ENCODE measurements at places on chromosomes 2 and 18.

DNA sequence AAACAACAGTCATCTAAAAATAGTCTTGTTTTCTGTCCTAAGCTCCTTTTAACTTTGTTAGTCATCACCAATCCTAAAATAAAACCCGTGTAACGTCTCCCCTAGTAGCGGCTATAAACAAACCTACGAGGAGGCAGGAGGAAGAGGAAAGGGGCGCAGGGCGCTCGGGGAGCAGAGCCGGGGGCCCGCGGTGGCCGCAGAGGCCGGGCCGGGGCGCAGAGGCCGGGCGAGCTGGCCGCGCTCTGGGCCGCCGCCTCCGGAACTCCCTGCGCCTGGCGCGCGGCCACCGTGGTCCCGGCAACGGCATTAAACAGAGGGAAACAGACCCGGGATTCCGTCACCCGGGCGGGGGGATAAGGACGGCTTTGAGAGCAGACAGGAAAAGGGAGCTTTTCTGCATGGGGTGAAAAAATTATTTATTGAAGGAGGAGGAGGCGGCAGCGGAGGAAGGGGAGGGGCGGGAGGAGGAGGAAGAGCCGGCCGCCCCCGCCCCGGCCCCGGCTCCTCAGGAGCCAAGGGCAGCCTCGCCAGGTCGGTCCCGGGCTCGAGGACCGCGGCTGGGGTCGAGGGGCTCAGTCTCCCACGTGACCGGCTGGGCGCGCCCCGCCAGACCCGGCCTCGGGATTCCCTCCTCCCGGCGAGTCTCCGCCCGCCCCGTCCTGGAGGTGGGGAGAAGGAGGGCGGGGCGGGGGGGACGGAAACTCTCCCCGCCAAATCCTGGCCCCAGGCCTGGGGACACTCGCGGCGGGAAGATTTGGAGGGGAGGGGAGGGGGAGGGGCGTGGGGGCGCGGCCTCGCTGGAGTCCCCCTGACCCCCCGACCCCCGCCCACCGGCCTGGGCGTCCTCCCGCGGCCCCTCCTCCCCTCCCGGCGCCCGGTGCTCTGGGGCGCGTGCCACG is 1.8 kb upstream of the NFATC1 start:
- peak; percentile 88 for DNase-seq

- DNase-seq = no peak
These were observed 53.8 kb downstream of the SKA1 start for GRCh38 chr18:50428531-50429206.

DNA sequence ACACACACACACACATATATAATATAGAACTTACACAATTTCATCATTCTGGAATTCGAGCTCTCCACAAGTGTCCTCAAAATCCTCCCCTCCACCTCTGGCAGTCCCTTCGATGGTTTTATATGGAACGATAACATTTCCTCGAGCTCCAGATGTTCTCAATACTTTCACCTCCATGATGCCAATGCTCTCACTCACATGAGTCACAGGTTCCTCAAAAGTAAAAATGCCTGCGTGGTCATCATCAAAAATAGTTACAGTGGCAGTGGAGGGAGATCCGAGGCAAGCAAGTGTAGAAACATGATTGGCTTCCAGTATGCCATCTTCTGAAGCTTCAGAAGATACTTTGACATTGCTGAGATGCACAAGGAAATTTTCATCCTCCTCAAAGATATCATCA is 23.5 kb downstream of the SLC8A1 start:
- DNase-seq = no peak

- DNase-seq = no peak
These were observed 73.0 kb upstream of the RGPD5 start for GRCh38 chr2:109721135-109721534.

- DNase-seq = no peak
These were observed 1.1 kb upstream of the HOXD1 start for GRCh38 chr2:176187200-176187898.

DNA sequence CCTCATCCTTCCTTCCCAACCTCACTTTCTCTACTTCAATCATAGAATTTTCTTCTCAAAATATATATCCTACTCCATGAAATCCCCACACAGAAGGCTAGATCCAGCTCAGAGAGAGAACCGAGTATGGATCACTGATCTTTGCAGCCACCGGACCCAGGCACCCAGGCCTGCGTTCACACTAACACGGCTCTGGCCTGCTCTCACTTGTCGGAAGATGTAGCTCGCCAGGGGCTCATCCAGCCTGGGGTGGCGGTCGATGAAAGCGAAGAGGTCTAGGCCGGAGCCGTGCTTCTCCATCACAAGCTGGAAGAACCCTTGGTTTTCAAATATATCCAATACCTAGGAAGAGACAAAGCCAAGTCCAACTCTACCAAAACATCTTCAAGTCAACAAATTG is 12.7 kb upstream of the MTERF4 start:
- no peak for DNase-seq

DNA sequence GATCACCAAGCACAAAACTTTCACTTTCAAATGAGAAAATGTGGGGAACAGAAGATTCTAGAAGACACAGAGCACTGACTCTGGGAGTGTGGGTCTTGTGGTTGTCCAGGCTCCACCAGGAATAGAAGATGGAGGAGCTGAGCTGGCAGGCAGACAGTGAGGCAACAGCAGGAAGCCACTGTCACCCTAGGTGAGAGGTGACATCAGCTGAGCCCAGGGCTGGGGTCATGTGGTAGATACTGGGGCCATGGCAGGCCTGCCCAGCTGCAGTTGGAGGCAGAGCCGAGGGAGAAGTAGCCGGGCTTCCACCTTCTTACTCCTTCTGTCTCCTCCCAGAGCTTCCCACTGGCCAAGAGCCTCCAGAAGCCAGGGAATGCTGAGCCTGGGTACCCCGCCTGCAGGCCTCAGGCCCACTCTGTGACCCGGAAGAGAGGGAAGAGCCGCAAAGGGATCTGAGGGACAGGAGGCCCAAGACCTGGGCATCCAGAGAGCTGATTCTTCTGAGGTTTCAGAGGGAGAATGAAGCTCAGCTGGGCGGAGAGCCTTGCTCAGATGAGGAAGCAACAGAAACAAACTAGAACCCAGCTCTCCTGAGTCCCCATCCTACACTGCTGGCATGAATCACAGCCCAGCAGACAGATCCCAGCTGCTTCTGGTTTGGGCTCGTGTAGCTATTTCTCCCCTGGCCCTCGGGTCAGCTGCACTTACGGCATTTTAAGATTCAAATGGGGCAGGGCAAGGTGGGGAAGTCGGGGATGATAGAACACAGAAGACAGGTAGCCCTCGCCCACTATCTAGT is 39.8 kb upstream of the ASAP2 start:
- no peak for DNase-seq

DNA sequence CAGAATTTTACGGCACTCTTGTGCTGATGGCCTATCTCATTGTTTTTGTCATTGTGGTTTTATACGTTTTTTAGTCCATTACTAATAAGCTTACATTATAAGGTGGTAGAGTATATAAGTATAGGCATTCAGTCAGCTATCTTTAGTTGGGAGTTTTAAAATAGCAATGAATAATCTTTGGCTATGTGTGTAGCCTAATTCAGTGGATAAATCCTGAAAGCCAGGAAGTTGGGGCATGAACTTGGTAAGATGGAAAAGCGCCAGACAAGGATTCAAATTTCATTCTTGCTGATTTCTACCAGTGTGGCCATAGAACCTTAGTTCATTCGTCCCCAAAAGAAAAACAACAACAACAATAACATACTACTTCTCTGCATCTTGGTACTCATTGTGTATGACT is 31.2 kb downstream of the EPC2 start:
- peak; percentile 27 for DNase-seq

DNA sequence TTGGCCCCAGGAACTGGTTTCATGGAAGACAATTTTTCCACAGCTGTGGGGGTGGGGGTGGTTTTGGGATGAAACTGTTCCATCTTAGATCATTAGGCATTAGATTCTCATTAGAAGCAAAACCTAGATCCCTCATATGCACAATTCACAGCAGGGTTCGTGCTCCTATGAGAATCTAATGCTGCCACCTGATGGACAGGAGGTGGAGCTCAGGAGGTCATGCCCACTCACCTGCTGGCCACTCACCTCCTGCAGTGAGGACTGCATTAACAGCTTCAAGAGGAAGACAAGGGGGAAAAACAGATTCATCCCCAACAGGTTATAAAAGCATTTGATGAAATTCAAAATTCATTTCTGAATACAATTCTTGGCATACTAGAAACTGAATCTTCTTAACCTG is 38.5 kb downstream of the THAP4 start:
- no peak for DNase-seq

DNA sequence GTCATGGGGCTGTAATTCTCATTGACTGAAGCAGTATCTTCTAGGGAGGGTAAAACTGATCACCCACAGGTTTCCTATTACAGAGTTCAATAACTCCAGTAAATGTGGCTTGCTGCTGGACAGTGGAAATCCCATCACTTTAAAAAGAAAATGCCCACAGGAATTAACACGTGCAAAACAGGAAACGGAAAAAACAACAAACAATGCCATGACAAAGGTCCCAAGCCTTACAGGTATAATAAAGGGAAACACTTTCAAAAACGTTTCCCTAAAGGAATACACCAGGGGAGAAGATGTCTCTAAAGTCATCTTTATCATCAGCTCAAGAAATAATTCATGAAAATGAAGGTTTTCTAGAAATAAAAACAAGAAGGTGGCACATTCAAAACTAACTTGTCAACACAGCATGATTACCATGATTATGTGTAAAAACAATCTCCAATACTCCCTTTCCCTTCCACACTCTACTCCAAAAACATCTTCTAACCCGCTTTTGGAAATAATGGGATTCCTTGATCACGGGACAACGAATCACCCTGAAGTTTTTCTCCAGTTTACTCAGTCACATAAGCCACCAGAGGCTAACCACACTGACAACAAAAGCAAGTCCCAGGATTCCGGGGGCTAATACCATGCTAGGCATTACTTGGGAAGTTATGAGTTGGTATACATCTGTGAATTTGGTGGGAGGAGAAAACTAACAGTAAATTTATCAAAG is 167.9 kb downstream of the TCF4 start:
- DNase-seq = peak; percentile 30

GRCh38 chr2:1233281-1233680 is 180.0 kb upstream of the TPO start:
- DNase-seq = peak; percentile 80

GRCh38 chr18:63135101-63135500 is 184.5 kb downstream of the BCL2 start:
- no peak for DNase-seq

DNA sequence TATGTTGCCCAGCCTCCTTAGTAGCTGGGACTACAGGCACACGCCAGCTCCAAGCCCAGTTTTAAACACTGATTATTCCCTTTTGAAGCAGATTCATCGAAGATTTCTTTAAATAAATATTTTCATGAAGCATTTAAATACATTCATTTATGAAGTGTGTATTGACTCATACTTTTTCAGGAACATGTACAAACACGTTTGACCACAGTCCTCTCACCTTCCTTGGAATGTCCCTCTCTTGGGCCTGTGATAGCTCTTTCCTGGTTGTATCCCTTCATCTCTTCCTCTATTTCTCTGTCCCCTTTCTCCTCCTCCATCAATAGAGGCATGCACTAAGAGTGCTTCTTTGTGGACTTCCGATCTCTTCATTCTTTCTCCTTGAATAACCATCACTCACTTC is 2.5 kb downstream of the PSTPIP2 start:
- DNase-seq = no peak

DNA sequence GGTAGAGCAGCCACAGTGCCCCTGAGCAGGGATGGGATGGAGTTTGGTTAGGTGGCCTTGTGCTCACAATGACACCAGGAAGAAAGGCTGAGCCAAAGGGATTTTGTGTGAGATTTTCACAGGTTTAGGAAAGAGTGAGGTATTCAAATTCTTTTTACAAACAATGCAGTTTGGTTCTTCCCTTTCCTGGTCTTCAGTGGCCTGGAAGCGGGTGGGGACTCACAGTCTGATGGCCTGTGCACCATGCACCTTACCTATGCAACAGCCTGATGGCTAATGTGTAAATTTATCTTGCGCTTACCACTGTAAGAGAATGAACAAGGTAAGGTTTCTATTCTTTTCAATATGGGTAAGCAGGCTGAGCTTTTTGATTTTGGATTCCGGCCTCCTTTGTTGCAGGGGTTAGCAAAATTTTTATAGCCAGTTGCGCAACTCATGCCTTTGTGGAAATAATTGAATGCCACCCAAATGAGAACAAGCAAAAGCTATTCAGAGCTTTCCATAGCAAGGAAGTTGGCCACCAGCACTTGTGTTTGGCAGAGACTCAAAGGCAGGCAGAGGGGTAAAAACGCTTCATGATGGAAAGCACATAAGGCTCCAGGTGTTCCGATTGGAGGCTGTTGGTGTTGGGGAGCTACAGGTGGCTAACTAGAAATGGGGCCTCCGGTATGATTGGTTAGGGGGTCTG is 23.8 kb upstream of the IL1R2 start:
- DNase-seq = no peak

GRCh38 chr2:38653715-38654527 is 12.0 kb upstream of the GALM start:
- DNase-seq = no peak

DNA sequence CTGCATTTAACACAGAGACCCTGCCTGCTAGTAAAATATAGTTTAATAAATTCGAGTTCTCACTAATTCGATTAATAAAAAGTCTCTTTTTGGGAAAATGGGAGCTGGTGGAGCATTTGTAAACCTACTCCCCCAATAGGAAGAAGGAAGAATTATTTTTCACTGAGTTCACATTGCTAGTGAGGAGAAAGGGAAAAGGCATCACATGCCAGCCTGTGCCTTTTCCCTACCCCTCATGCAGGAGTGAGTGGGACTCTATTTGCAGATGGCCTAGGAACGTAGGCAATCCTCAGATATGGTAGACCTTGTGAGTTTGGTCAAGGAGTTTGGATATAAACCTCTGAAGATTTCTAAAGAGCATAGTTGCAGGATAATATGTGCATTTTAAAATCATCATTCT is 218.4 kb upstream of the TRIB2 start:
- no peak for DNase-seq

GRCh38 chr2:214104967-214105366 is 305.9 kb upstream of the VWC2L start:
- no peak for DNase-seq

DNA sequence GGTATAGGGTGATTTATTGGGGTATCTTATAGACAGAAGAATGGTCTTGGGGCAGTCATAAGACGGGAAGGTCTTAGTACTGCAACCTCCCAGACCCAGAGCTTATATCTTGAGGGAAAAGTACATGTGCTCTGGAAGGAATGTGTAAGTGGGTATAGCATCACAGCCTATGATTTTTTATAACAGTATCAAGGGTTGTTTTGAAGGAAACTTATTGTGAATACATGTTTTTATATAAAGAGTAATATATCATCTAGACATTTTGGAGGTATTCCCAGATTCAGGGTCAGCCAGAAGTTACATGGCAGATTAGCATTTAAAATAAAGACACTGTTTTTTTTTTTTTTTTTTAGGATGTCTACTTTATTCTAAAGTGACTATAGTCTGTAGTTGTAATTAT is 47.6 kb upstream of the STON1 start:
- DNase-seq = peak; percentile 78

DNA sequence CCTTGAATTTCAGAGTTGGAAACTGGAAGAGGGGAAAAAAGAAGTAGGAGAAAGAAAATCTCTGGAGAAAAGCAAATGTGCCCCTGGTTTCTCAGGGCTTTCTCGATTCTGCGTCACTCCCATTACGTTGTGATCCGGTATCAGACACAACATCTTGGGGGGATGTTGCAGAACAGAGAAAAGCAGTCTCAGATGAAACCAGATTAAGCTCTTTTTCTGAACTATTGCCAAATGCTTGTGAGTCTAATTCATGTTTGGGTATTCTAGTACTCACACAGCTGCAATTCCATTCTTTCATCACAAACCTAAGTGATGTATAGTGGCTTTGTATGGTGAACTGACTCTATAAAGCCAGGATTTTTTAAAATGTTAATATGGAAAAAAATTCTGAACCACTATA is 233.2 kb downstream of the TCF4 start:
- DNase-seq = peak; percentile 33
